ENCODE measurements at places on chromosomes 13 and 19.
A peak's percentile ranks its signal among the peaks of the same experiment; 100 is the strongest.

GRCh38 chr19:10817291-10818038, 18.5 kb downstream of the TMED1 start:
- DNase-seq, result no peak

- no peak for DNase-seq
These were observed 484.5 kb downstream of the SLITRK6 start for GRCh38 chr13:85314686-85315085.

DNA sequence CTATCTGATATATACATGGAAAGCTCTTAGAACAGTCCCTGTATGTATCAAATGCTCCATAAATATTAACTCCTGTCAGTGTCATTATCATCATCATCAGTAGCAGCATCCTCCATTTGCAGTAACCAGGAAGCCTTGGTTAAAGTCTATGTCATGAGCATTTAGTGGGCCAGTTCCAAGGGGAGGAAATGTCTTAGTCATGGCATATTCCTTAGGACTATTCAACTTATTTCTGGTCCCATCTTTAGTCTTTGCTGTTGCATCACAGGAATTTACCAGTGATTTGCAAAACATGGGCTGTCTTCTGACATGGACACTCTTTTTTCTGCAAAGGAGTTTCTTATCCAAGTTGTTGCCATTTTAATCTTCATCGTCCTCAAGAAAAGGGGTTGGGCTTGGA, 98.4 kb downstream of the WDFY2 start:
- DNase-seq, result no peak

- DNase-seq, result no peak
These were observed 3.0 kb downstream of the MYCBP2 start for GRCh38 chr13:77323858-77324257.

GRCh38 chr19:32919365-32919764, 49.8 kb upstream of the SLC7A9 start:
- no peak for DNase-seq

DNA sequence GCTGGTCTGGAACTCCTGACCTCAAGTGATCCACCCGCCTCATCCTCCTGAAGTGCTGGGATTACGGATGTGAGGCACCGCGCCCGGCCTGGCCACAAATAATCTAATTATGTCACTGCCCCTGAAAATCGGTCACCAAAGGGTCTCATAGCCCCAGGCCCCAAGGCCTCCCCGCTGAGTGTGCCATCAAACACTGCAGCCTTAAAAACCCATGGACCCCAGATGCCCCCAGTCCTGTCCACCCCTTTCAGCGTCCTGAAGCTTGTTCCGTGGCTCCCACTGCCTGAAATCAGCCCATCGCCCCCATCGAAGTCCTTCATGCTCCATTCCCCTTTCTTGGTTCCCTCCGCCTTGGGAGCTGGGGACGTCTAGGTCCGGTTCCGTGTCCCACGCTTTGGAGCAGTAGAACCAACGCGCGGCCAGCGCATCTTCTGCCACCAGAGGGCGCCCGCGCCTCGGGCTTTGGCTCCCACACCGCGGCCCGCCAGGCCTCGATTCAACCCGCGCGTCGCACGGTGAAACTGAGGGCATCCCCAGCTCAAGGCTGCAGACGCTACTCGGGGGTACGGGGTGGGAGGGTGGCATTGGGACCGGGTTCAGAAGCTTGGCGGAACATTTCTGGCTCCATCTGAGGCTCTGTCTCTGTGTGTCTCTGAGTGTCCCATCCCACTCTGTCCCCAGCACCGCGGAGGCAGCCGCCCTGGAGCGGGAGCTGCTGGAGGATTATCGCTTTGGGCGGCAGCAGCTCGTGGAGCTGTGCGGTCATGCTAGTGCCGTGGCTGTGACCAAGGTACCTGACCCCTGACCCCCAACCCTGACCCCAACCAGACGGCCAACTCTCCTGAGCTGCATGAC, 3.5 kb downstream of the YJEFN3 start:
- DNase-seq, result peak; percentile 95

GRCh38 chr13:113017506-113018215, 48.6 kb downstream of the MCF2L start:
- DNase-seq, result no peak

DNA sequence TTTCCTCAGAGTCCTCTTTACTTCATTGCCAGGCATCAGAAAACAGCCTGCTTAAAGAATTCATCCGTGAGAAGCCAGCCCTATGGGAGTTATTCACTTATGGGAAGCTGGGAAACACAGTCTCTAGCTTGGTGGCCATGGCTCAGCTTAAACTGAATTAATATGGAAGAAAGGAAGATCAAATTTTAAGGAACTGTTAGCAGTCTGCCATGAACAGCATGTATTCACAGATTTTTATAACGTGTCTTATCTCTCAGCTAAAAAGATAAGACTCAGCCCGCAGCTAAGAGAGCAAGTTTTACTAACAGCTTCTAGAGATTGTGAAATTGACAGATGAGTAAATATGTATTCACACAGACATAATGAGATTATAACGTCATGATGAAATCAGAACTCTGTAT, 253.7 kb upstream of the RXFP2 start:
- no peak for DNase-seq

DNA sequence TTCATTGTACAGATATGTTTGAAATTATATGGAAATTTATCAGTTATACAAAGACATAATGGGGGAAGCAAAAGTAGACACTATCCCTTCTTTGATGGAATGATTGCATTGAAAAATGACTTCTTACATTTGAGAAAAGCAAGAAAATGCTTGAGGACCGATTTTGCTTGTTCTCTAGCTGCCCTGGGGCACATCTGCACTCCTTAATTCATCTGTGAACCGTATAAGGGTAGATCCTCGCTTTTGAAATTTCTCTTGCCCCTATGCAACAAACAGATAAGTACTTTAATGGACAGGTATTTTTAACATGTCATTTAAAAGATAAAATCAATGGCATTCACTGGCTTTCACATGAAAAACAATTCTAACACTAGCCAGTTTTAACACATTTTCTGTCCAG, 13.5 kb upstream of the MLNR start:
- DNase-seq, result no peak
